Brain pericyte (primary cell): ENCODE measurements at places on chromosomes 3 and 15.

GRCh38 chr3:100968932-100969906, 24.0 kb downstream of the ABI3BP start:
- DNase-seq: no peak

- no peak for DNase-seq
These were observed 172.6 kb downstream of the P3H2 start for GRCh38 chr3:189947948-189948723.

DNA sequence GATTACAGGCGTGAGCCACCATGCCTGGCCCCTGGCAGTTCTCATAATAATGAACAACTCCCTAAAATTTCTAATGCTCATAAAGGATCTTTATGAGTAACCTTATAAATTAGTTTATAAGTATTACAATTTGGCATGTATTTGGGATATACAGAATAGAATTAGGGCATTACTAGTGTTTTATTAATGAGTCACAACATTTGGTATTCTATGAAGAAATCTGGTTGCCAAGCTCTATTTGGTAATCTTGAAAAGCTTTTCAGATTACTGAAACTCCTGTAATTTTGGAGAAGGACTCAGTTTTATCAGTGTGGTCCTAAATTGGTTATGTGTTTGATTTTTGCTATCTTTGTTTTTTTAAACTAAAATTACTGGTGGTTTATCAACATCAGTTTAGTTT, 45.8 kb downstream of the TM6SF1 start:
- no peak for DNase-seq

- DNase-seq: no peak
These were observed 47.0 kb upstream of the RBP1 start for GRCh38 chr3:139586420-139587017.

- no peak for DNase-seq
These were observed 292.7 kb downstream of the UACA start for GRCh38 chr15:70470556-70471191.

DNA sequence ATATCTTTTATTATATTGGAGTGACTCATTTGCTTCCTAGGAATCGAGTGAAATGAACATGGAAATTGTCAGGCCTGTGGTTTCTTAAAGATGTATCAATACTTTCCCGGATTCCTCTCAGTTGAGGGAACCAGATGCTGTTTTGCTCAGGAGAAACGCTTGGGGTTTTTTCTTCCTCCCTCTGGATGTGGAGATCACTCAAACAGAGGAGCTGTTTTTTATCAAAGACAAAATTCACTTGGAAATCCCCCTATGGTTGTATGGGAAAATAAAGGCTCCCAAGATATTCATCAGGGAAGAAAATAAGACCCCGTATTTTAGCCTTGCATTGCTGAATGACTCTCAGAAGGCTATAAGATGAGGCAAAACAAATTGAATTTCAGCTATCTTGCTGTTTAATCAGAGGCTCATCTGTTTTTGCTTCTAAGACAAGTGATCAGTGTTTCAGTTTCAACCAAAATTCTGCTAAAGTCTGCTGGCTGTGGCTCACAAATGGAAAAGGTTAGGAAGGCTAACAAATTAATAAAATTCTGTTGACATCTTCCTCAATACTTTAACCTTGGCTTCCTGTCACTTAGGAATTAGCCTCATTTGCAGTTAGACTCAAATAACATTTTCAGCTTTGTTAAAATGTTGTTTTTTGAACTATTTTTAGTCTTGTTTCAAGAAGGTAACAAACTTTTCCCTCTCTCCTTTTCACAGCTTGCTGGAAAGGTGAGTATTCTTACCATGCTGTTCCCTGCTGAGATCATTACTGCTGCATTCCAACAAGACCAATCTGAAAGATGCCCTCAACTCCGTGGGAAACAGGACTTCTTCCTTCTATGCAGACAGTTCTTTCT, 83.6 kb downstream of the COL6A5 start:
- DNase-seq: no peak

DNA sequence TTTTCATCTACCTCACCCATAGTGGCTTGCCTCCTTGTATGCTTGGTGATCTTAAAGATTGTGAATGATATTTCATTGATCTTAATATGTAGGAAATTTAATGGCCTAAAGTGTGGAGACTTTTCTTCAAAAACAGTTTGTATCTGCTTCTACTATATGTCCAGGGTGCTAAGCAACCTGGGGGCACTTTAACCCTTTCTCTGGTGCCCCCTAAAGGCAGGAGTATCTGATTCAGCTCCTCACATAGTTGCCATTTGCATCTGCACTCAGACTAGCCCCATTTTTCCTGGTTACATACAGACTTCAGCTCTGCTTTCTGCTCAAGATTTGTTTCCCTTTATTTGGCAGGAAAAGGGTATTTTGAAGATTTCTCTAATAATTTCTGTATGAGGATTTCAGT, 5.2 kb upstream of the PFN2 start:
- no peak for DNase-seq

GRCh38 chr3:110679285-110679684, 392.3 kb upstream of the NECTIN3 start:
- DNase-seq: no peak
